ENCODE measurements at places on chromosomes 3 and 15.

DNA sequence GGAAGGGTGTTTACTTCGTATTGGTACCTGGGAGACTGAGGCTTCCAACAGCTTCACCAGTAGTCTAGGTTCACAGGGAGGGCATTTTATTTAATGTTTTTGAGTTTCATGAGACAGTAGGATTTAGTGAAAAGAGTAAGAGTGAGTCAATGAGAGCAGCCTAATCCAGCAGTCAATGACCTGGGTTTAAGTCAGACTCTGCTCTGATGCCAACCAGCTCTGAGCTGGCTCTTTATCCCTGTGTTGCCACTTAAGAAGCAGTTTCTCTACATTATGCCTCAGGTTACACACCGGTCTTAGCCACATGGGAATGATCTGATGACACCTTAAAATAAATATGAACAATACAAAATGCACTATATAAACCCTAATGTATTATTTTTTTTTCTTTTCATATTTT lies 59.4 kb upstream of the KCNMB2 start:
- no peak for DNase-seq

- no peak for DNase-seq
Measured at GRCh38 chr15:51736751-51737521, 519 bp downstream of the LYSMD2 start.

- no peak for DNase-seq
Measured at GRCh38 chr3:49717959-49718857, 1.3 kb downstream of the AMIGO3 start.

- peak; percentile 86 for DNase-seq
Measured at GRCh38 chr3:123652342-123652984, 67.6 kb upstream of the HACD2 start.

- peak; percentile 96 for DNase-seq
Measured at GRCh38 chr15:35439291-35439690, 106.7 kb downstream of the DPH6 start.
